ENCODE measurements at places on chromosomes 1 and 21. TPM values are rescaled to one million over a fixed set of nuclear protein-coding genes. Genes with fewer than 3 reads are reported as not detected.

Gene OR2L8
- total RNA-seq = not detected

Gene XCL2
- not detected for total RNA-seq

Gene SYT6
- 71.9 TPM for total RNA-seq

Gene ZNF678
- 10.2 TPM for total RNA-seq

Gene DDAH1
- 32.5 TPM for total RNA-seq

Gene MRPL55
- total RNA-seq = 60.4 TPM

Gene ADCY10
- total RNA-seq = 0.44 TPM

GRCh38 chr1:216015116-216015515 is 408.1 kb downstream of the USH2A start:
- H3K4me3 ChIP-seq = no peak overlapping the region
- no peaks in the 10 kb centered on the region for H3K36me3 ChIP-seq
- H3K4me1 ChIP-seq = no peaks in the 10 kb centered on the region
- no peak for DNase-seq

DNA sequence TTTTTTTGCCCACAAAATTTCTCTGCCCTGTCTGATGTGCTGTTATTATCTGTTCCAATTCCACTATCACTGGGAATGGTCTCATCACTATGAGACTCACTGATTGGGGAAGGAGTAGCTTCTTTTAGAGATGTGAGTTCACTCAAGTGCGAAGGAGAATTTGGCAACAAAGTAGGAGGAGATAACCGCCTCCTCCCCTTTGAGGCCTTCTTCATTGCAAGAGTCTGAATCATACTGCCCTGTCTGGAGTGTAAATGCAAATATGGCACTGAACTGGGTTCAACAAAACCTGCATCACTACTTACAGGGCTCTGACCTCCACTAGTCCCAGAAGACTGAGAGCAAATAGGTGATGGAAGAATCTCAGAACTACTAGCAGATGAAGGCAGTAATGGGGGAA is 83.4 kb downstream of the ASH1L start:
- H3K4me3 ChIP-seq = no peak overlapping the region
- H3K36me3 ChIP-seq = peaks cover 26% of the 10 kb centered on the region
- peak; percentile 41 for DNase-seq
- H3K27ac ChIP-seq = no peak overlapping the region
- peaks cover 3% of the 10 kb centered on the region for H3K4me1 ChIP-seq
- no peaks in the 10 kb centered on the region for H3K27me3 ChIP-seq

DNA sequence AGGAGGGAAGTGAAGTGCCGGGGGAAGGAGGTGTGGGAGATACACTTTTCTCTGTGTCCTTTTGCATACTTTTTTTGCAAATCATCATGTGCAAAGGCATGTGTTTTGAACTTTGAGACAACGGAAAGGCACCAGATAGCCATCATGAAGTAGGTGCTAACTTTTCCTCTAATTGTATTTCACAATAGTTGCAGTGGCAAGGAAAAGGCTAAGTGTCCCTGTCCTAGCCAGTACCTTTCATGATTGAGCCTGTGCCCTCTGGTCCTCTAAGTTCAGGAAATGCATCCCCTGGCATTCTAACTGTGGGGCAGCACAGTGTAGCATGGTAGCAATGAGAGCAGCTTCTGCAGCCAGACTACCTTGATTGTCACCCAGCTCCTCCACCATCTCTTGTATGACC is 186.2 kb downstream of the ADSS2 start:
- H3K4me3 ChIP-seq = no peak overlapping the region
- no peaks in the 10 kb centered on the region for H3K36me3 ChIP-seq
- H3K27ac ChIP-seq = no peak overlapping the region
- no peaks in the 10 kb centered on the region for H3K27me3 ChIP-seq

- H3K27ac ChIP-seq = peak overlapping the region; percentile 73
- H3K4me1 ChIP-seq = peaks cover 37% of the 10 kb centered on the region
- peak overlapping the region; percentile 9 for H3K4me3 ChIP-seq
- H3K27me3 ChIP-seq = no peaks in the 10 kb centered on the region
These were observed 155.4 kb downstream of the PGBD5 start for GRCh38 chr1:230270559-230271281.

DNA sequence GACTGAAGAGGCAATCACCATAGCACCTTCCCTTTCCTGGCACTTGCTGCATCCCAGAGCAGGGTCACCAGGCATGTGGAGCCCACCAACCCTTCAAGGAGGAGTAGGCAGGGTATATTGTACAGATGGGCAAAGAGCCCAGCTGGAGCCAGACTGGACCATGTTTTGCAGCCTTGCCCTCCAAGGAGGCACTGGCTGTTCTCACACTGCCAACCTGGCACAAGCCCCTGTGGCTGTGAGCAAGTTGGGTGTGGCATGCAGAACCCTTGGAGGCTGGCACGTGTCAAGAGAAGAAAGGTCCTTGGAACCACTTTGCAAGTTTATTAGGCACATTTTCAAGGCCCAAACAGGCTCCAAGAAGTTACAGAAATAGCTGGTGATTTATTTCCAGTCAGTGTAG is 146.4 kb downstream of the FOXD2 start:
- no peak for DNase-seq
- H3K4me1 ChIP-seq = no peaks in the 10 kb centered on the region
- H3K27me3 ChIP-seq = peaks cover 72% of the 10 kb centered on the region
- H3K27ac ChIP-seq = no peak overlapping the region
- H3K4me3 ChIP-seq = no peak overlapping the region
- H3K36me3 ChIP-seq = no peaks in the 10 kb centered on the region

- H3K4me1 ChIP-seq = peaks cover 12% of the 10 kb centered on the region
- no peak for DNase-seq
- no peaks in the 10 kb centered on the region for H3K36me3 ChIP-seq
- H3K4me3 ChIP-seq = no peak overlapping the region
These were observed 21.4 kb downstream of the SOX13 start for GRCh38 chr1:204094313-204094729.

DNA sequence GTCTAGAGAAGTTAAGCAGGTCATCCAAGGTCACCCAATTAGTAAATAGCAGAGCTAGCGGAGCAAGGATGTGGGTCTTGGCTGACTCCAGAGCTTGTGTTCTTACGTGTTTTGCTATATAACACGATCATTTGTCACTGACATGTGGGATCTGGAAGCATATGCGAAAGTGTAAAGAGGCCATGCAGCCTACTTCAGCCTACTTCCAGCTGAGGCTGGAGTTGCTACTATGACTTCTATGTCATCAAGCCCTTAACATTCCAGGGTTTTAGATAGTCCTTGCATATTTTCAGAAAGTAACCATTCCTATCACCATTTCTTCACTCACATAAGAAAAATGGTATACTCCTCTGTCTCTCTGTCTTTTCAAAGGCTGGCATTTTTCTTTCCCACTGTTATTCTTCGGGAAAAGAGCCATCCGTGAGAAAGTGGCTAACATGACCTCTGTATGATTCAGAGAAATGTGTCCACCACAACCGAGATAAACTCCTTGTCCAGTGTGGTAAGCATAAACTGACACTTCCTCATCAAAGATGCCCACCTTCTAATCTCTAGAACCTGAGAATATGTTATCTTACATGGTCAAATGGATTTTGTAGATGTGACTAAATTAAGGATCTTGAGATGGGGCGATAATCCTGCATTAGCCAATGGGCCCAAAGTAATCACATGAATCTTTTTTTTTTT is 24.0 kb upstream of the ABL2 start:
- H3K4me3 ChIP-seq = no peak overlapping the region
- no peaks in the 10 kb centered on the region for H3K27me3 ChIP-seq
- no peak for DNase-seq
- H3K4me1 ChIP-seq = no peaks in the 10 kb centered on the region

GRCh38 chr1:33465316-33465715 is 7.1 kb upstream of the ZSCAN20 start:
- no peak overlapping the region for H3K4me3 ChIP-seq
- H3K36me3 ChIP-seq = no peaks in the 10 kb centered on the region
- no peaks in the 10 kb centered on the region for H3K27me3 ChIP-seq
- H3K27ac ChIP-seq = no peak overlapping the region
- H3K4me1 ChIP-seq = peaks cover 3% of the 10 kb centered on the region

- no peaks in the 10 kb centered on the region for H3K27me3 ChIP-seq
- H3K36me3 ChIP-seq = no peaks in the 10 kb centered on the region
- DNase-seq = no peak
- no peak overlapping the region for H3K27ac ChIP-seq
These were observed 4.3 kb downstream of the THEM4 start for GRCh38 chr1:151905070-151905442.

DNA sequence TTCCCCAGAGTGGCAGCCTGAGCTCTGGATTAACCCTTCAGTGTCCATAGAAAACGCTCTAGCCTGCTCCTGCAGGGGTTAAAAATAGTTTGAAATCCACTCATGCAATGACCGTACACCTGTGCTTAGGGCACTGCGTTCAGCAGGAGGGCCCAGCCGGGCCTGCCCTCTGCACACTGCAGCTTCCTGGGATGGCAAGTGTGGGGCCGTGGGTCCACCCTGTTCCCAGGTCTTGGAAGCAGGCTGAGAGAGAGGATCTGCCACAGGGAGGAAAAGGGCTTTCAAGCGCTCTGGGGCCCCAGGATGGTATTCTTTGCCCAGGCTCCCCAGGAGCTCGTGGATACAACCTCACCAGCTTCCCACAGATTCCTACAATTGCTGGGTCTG is 1.5 kb upstream of the S100B start:
- no peak overlapping the region for H3K27ac ChIP-seq
- peaks cover 8% of the 10 kb centered on the region for H3K4me1 ChIP-seq
- no peaks in the 10 kb centered on the region for H3K27me3 ChIP-seq
- H3K4me3 ChIP-seq = no peak overlapping the region
- no peaks in the 10 kb centered on the region for H3K36me3 ChIP-seq

DNA sequence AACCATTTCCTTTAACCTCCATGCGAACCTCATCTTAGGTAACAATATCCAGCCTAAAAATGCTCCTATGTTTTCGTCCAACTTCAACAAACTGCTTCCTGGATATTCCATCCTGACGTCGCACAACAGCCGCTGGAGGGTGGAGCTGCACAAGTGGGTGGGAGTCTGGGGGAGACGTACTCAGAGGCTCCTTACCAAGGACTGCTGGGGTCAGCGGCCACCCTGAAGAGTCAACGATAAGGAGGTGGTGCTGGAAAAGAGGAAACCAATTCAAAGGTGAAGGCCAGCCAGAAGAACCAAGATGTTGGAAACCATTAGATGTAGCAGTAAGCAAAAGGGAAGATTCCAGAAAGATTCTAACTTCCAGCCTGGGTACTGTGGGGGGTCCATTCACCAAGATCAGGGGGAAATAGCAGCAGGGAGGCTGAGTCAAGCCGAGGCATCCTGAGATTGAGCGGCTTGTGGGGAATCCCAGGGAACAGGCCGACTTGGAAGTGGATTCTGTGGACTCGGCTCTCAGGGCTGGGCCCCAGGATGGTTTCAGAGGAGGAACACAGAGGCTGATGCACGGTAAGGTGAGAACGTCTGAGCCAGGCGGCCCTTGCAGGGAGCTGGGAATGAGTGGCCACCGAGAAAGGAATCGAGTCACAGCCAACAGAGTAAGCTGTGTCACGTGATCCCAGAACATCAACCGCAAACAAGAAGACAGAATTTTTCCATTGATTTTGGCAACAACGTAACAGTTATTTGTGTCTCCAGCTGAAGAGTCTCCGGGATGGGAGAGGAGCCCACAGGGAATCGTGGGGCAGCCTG is 375.7 kb downstream of the NPHP4 start:
- no peak overlapping the region for H3K27ac ChIP-seq
- no peak overlapping the region for H3K4me3 ChIP-seq
- no peak for DNase-seq
- peaks cover 41% of the 10 kb centered on the region for H3K27me3 ChIP-seq
- no peaks in the 10 kb centered on the region for H3K36me3 ChIP-seq

GRCh38 chr21:31509194-31510017 is 150.1 kb upstream of the SOD1 start:
- H3K27me3 ChIP-seq = no peaks in the 10 kb centered on the region
- no peaks in the 10 kb centered on the region for H3K4me1 ChIP-seq
- no peak overlapping the region for H3K4me3 ChIP-seq
- H3K36me3 ChIP-seq = no peaks in the 10 kb centered on the region
- DNase-seq = peak; percentile 70

DNA sequence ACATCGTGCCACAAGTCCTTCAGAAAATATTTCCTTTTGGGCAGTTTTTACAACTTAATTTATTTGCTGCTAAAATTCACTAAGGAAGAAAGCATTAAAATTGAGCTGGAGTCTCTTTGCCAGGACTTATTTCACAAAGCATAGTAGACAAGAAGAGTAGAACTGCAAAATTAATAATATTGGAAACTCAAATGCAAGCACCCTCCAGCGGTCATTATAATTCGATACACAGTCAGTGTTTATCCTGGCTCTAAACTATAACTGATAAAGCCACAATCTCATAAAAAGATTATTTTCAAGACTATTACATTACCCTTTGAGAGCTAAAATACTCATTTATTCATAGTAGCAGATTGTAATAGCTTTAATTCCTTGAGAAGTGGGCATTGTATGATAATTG is 655.4 kb downstream of the RWDD3 start:
- no peaks in the 10 kb centered on the region for H3K27me3 ChIP-seq
- DNase-seq = no peak
- H3K36me3 ChIP-seq = no peaks in the 10 kb centered on the region
- H3K27ac ChIP-seq = no peak overlapping the region

DNA sequence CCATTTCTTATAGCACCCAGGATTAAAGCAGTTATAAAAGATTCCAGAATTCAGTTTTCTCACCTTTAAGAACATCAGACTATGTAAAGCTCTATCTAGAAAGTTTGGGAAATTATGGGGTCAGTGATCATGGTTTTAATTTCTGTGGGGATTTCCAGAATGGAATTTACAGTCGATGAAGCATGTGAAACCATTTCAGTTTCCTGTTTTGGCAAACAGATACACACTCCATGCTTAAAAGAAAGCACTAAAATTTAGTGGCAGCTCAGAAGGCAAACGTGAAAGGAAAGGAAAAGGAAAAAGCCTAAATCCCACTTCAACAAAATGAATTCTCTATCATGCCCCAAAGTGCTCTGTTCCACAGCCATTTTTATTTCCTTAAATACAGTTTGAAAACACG is 60.4 kb downstream of the FYB2 start:
- no peak overlapping the region for H3K27ac ChIP-seq
- H3K4me1 ChIP-seq = no peaks in the 10 kb centered on the region
- no peak overlapping the region for H3K4me3 ChIP-seq
- H3K36me3 ChIP-seq = no peaks in the 10 kb centered on the region

- no peak for DNase-seq
- no peak overlapping the region for H3K27ac ChIP-seq
- H3K36me3 ChIP-seq = no peaks in the 10 kb centered on the region
- no peaks in the 10 kb centered on the region for H3K27me3 ChIP-seq
- no peaks in the 10 kb centered on the region for H3K4me1 ChIP-seq
- no peak overlapping the region for H3K4me3 ChIP-seq
These were observed 150.9 kb downstream of the PTPRU start for GRCh38 chr1:29387210-29387609.

GRCh38 chr1:9687120-9687873 is 35.8 kb downstream of the PIK3CD start:
- H3K4me1 ChIP-seq = peaks cover 10% of the 10 kb centered on the region
- H3K27ac ChIP-seq = no peak overlapping the region
- H3K4me3 ChIP-seq = peak overlapping the region; percentile 58
- H3K36me3 ChIP-seq = no peaks in the 10 kb centered on the region

GRCh38 chr1:29767088-29767685 is 530.9 kb downstream of the PTPRU start:
- no peak overlapping the region for H3K4me3 ChIP-seq
- H3K36me3 ChIP-seq = no peaks in the 10 kb centered on the region
- no peaks in the 10 kb centered on the region for H3K4me1 ChIP-seq
- H3K27ac ChIP-seq = no peak overlapping the region
- H3K27me3 ChIP-seq = peaks cover 63% of the 10 kb centered on the region

Data from A673 (cell line).